ENCODE measurements at places on chromosomes 3 and 15.

DNA sequence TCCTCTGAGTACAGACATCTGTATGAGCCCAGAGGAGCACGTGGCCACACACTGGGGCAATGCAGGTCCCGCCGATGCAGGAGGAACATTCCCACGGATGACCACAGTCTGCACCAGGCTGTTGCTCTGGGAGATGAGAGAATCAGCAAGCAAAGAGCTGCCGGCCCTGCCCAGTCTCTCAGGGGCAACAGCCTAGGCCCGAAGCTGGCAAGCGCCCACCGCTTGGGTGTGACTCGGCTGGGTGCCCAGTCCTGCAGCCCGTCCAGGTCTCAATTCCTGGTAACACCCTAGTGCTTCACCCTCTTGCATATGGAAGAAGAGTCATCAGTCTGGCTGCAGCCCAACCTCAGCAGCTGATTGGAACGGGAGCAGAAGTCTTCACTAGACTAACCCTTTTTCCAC is 153.7 kb upstream of the HES1 start:
- DNase-seq = no peak

- no peak for DNase-seq
Measured at GRCh38 chr15:66947471-66947870, 117.9 kb upstream of the SMAD3 start.

DNA sequence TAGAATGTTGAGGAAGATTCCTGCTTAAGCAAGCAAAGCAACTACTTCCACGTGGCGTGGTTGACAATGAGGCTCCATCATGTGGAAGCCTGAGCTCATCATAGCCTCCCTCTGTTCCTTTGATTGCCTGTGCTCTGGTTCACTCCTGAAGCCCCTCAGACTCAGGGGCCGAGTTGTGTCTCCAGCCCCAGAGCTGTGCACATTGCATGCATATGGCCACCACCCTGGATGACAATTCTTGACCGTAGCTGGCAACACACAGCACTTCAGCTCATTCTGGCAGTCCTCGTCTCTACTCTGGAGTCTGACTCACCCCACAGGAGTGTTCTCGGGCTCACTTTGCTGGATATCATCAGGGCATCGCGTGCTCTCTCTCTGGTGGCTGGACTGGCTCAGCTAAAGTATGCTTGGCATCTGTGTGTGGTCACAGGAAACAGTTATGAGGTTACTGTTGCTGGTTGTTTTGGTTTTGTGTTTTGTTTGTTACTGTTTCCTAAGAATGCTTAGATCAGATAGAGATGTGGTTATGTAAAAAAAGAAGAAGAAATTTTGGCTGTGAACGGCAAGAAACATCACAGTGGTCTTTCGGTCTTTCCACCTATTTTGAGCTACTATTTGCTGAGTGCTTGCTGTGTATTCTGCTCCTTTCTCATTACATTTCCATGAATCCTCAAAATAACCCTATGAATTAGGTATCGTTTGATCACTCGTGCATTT is 41.6 kb upstream of the MRPS22 start:
- no peak for DNase-seq

- DNase-seq = no peak
Measured at GRCh38 chr15:92343924-92344643, 49.6 kb upstream of the ST8SIA2 start.

DNA sequence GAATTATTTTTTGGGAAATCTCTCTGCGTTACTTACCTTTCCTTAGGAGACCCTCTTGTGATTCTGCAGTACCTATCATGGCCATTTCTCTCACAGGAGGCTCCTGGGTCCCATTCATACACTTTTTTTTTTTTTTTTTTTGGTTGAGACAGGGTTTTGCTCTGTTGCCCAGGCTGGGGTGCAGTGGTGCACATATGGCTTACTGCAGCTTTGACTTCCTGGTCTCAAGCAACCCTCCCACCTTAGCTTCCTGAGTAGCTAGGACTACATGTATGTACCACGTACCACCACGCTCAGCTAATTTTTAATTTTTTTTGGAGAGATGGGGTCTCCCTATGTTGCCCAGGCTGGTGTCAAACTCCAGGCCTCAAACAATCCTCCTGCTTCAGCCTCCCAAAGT is 36.1 kb downstream of the TRAK1 start:
- no peak for DNase-seq

DNA sequence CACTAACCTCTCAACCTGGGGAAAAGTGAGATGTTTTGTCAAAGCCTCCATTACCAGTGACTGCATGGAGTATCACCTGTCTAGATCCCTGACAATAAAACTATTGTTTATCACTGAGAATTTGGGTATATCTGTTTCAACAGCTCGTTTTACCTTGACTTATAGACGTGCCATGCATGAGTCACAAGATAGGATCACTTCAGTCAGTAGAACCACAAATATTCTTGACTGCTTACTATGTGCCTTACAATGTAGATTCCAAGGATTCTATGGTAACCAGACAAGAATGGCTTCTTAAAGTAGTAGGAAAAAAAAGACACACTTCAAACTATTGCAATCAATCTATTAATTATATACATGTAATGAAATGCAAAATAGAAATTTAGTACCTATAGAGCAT is 55.7 kb upstream of the GRM7 start:
- no peak for DNase-seq

GRCh38 chr3:48456456-48456855 is 9.9 kb downstream of the ATRIP start:
- DNase-seq = no peak

DNA sequence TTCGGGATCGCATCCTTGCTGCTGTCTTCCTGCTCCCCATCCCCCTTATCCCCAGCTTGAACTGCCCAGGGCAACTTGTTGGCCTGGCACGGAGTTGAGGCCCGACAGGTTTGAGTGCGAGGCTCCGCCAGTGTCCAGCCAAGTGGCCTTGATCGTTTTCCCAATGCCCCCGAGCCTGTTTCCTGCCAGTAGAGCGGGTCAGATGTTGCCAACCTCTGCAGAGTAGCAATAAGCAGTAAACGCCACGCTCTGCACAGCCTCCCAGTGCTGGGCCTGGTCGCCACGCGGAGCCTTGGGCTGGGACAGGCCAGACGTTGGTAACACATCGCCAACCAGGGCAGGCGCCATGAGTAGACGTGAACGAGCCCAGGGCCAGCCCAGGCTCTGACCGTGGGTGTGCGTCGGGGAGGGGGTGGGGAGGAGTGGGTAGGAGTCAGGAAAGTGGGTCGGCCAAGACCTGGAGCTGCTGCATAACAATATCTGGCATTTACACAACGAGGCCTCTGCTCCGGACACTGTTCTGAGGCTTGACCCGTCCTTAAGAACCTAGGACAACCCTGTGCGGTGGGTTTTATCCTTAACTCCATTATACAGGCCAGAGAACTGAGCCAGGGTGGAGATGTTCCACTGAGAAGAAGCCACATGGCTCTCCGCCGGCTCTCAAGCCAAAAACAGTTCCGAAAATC is 444 bp upstream of the ABHD14A start:
- DNase-seq = no peak

- no peak for DNase-seq
Measured at GRCh38 chr3:54322354-54322753, 200.0 kb downstream of the CACNA2D3 start.

DNA sequence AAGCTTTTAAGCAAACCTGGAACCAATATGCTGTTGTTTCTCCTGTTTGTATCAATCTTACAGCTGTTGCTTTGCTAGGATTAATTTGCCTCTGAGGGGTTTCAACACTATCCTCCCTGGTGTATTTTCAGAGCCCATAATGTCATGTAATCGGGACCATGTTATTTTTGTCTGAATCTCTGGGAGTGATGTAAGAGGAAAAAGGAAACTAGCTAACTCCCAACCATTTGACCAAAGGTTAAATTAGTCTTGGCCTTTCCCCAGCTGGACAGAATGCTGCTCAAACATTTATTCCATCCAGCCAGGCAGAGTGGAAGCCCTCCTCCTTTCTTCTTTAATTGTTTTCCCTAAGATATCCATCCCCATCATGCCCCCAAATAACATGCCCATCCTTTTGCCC is 142.2 kb downstream of the ALDH1A2 start:
- no peak for DNase-seq

- no peak for DNase-seq
Measured at GRCh38 chr3:39529577-39529976, 62.1 kb downstream of the MOBP start.

DNA sequence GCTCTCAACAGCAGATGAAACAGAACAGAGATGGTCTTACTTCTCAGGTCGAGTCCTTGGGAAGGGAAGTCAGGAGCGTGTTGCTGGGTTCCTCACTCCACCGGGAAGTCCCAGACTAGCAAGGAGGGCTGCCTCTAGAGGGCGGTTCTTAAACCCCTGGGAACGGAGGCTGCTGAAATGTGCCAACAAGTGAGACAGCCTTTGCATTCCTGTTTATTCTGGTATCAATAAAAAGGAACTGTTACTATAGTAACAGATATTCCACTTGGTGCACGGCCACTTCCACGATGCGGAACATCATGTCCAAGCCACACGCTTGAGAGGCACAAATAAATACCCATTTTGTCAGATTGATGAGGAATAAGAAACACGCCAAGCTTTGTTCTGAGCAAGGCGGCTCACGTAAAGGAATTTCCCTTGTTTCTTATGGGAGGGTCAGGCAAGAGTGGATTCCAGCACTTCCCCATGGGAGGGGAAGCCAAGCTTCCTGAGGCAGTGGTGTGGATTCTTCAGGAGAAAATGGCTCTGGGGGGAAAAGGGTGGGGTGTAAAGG is at the start of gene FAM107A:
FAM107A (minus strand) TSS at position 123 of the 553 bp plus-strand sequence. CDS start 7,531 bp downstream, outside the sequence.
- DNase-seq = no peak

DNA sequence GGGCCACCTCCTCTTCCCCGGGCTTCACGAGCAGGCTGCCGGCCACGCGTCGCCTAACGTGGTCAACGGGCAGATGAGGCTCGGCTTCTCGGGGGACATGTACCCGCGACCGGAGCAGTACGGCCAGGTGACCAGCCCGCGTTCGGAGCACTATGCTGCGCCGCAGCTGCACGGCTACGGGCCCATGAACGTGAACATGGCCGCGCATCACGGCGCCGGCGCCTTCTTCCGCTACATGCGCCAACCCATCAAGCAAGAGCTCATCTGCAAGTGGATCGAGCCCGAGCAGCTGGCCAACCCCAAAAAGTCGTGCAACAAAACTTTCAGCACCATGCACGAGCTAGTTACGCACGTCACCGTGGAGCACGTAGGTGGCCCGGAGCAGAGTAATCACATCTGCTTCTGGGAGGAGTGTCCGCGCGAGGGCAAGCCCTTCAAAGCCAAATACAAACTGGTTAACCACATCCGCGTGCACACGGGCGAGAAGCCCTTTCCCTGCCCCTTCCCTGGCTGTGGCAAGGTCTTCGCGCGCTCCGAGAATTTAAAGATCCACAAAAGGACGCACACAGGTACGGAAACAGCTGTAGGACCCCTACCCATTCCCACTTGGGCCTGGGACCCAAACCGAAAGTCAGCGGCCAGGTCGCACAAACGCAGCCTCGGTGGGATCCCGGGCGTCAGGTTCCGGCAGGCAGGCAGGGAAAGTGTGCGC is 1.5 kb downstream of the ZIC1 start:
- DNase-seq = no peak

DNA sequence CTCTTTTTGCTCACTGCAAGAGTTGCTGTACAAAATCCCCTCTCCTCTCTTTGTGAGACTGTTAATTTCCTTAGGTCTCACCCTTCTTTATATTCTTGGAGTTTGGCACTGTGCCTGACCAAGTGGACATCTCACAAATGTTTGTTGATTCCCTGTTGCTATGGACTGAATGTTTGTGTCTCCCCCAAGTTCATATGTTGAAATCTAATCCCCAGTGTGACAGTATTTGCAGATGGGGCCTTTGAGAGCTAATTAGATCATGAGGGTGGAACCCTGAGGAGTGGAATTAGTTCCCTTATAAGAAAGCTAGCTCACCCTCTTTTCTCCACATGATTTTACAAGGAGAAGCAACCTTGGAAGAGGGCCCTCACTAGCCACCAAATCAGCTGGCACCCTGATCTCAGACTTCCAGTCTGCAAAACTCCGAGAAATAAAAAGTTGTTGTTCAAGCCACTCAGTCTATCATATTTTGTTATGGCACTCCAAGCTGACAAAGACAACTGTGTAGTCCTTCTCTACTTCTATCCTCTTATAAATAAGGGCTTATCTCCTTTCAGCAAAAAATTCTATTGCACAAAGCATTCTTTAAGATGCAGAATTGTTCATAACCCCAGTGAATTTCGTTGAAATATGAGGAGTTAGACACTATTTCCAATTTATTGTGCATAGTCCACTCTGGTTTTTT is 65.5 kb upstream of the NPHP3 start:
- no peak for DNase-seq

DNA sequence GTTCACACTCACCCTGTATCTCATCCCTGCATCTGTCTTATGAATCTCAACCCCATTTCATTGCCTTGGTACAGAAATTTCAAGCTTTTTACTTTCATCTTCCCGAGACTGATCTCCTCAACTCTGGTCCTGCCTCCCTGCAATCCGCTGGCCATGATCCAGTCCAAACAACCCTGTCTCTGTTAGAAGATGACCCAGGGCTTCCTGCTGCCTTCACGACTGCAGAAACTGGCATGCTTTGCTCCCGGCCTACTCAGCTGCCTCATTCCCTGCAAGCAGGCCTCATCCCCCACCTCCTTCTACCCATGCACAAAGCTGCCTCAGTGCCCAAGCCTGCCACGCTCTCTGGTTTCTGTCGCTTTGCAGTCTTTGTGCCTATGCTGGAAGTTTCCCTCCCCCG is 12.4 kb downstream of the HES1 start:
- DNase-seq = no peak

DNA sequence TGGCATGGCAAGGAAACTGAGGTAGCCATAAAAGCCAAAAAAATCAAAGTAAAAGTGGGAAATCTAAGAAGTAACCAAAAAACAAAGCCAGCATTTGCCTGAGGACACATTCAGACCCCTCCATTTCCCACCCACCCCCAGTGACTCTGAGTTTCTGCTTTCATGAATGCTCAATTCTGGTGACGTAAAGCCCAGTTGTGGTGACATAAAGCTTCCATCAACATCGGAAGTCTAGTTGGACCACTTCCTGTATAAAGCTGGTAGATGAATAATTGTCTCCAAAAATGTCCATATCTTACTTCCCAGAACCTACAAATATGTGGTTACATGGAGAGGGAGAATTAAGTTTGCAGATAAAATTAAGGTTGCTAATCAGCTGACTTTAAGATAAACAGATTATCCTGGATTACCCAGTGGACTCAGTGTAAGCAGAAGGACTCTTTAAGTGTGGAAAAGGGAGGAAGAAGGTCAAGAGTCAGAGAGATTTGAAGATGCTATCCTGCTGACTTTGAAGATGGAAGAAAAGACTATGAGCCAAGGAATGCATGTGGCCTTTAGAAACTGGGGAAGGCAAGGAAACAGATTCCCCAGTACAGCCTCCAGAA is 62.0 kb upstream of the ST3GAL6 start:
- no peak for DNase-seq

- no peak for DNase-seq
Measured at GRCh38 chr3:16741890-16742289, 136.7 kb upstream of the DAZL start.

GRCh38 chr3:148991219-148992026 is at the start of gene GYG1:
Gene GYG1 (plus strand): TSS chr3:148991540. CDS start chr3:148991641, 101 bp downstream.
- peak; percentile 76 for DNase-seq

GRCh38 chr3:104677932-104678331 is 688.8 kb upstream of the ALCAM start:
- DNase-seq = no peak

GRCh38 chr3:107797586-107797985 is 274.8 kb downstream of the BBX start:
- no peak for DNase-seq

- no peak for DNase-seq
Measured at GRCh38 chr15:48385031-48385830, 54.0 kb downstream of the DUT start.

GRCh38 chr15:49877873-49878521 is 241.0 kb downstream of the ATP8B4 start:
- no peak for DNase-seq
